HepG2 (cell line): ENCODE measurements at places on chromosomes 16 and 17. TPM values are rescaled to one million over a fixed set of nuclear protein-coding genes. Genes with fewer than 3 reads are reported as not detected.

- H3K4me1 ChIP-seq, result no peaks in the 10 kb centered on the region
- no peaks in the 10 kb centered on the region for H3K36me3 ChIP-seq
Measured at GRCh38 chr16:17359788-17360390, 110.9 kb downstream of the XYLT1 start.

GRCh38 chr16:48276102-48276501 lies 28.8 kb upstream of the ABCC11 start:
- no peak overlapping the region for H3K4me3 ChIP-seq
- H3K27me3 ChIP-seq, result no peaks in the 10 kb centered on the region
- peak; percentile 18 for DNase-seq

DNA sequence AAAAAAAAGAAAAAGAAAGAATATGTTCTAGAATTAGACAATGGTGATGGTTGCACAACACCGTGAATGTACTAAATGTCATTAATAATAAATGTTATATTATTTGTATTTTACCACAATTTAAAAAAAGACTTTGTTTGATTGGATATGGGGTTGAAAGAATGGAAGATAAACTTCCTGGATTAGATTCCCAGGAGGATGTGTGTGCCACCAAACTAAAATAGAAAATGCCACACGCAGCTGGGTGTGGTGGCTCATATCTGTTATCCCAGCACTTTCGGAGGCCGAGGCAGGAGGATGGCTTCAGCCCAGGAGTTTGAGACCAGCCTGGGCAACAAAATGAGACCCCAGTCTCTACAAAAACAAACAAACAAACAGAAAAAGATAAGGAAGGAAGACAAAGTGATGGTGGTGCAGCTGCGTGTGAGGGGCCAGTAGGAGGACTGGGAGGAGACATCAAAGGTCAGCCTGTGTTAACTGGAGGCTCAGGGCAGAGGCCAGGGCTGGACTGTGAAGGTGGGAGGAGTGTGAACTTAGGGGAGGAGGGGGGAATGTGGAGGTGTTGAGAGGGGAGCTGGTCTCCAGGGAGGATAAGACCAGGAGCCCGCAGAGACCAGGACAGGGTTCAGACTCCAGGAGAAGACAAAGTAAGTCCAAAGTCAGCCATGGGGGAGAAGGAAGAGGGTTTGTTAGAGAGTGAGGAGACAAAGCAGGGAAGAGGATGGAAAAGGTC lies 4.1 kb downstream of the PECAM1 start:
- peaks cover 94% of the 10 kb centered on the region for H3K4me1 ChIP-seq
- peaks cover 4% of the 10 kb centered on the region for H3K36me3 ChIP-seq
- no peaks in the 10 kb centered on the region; the same call in 2 of the 3 replicates for H3K27me3 ChIP-seq
- DNase-seq, result peak; percentile 58

GRCh38 chr17:80072410-80072809 lies 29.0 kb upstream of the GAA start:
- no peaks in the 10 kb centered on the region for H3K27me3 ChIP-seq
- no peak overlapping the region for H3K27ac ChIP-seq
- no peak for DNase-seq
- peaks cover 48% of the 10 kb centered on the region for H3K4me1 ChIP-seq
- H3K36me3 ChIP-seq, result no peaks in the 10 kb centered on the region
- no peak overlapping the region for H3K4me3 ChIP-seq

DNA sequence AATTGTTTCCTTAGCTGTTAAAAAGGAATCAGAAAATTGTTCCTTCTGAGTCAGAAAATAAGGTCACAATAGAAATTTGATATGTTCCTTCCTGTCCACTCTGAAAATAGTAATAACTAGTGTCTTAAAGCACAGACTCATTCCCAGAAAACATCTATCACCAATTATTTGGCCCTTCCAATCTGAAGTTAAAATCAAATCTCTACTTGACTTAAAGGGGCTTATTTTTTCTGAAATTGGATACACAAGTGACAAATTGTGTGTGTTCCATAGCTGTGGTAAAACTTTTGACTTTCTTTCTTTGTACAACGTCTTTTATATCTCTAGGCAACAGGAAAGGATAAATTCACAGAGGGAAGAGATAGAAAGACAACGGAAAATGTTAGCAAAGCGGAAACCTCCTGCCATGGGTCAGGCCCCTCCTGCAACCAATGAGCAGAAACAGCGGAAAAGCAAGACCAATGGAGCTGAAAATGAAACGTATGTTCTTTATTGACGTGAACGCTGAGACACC lies 54.5 kb upstream of the MRC2 start:
- H3K4me3 ChIP-seq, result no peak overlapping the region
- H3K36me3 ChIP-seq, result peaks cover 60% of the 10 kb centered on the region
- H3K27ac ChIP-seq, result no peak overlapping the region
- no peaks in the 10 kb centered on the region for H3K27me3 ChIP-seq
- no peaks in the 10 kb centered on the region for H3K4me1 ChIP-seq
- no peak for DNase-seq

- H3K36me3 ChIP-seq, result peaks cover 5% of the 10 kb centered on the region
- H3K27ac ChIP-seq, result no peak overlapping the region
- no peak overlapping the region for H3K4me3 ChIP-seq
- H3K4me1 ChIP-seq, result no peaks in the 10 kb centered on the region
- DNase-seq, result no peak
Measured at GRCh38 chr17:6572972-6573370, 16.6 kb upstream of the PITPNM3 start.

GRCh38 chr17:43398724-43399595 lies at the start of gene ARL4D:
TSS of gene ARL4D (plus strand) at chr17:43398993. CDS start at chr17:43399733, 740 bp downstream.
- peak; percentile 77 for DNase-seq
- peak within 1 kb of the TSS; percentile 87 for H3K4me3 ChIP-seq
- peak within 1 kb of the TSS; percentile 49 for H3K27ac ChIP-seq
- H3K27me3 ChIP-seq, result no peaks in the 10 kb centered on the region; the same call in 2 of the 3 replicates

The IL17C gene
- total RNA-seq, result not detected in 2 replicates

The SRCIN1 gene
- total RNA-seq, result 0.90 and 1.2 TPM in 2 replicates

The CDRT15L2 gene
- not detected in 2 replicates for total RNA-seq

The TBC1D3L gene
- 0.56 and 2.6 TPM in 2 replicates for total RNA-seq
